Sigmoid colon (tissue), 7 donors: ENCODE measurements at places on chromosomes 11 and 22. TPM values are rescaled to one million over a fixed set of nuclear protein-coding genes. Genes with fewer than 3 reads are reported as not detected.
A peak's percentile ranks its signal among the peaks of the same experiment; 100 is the strongest.

DNA sequence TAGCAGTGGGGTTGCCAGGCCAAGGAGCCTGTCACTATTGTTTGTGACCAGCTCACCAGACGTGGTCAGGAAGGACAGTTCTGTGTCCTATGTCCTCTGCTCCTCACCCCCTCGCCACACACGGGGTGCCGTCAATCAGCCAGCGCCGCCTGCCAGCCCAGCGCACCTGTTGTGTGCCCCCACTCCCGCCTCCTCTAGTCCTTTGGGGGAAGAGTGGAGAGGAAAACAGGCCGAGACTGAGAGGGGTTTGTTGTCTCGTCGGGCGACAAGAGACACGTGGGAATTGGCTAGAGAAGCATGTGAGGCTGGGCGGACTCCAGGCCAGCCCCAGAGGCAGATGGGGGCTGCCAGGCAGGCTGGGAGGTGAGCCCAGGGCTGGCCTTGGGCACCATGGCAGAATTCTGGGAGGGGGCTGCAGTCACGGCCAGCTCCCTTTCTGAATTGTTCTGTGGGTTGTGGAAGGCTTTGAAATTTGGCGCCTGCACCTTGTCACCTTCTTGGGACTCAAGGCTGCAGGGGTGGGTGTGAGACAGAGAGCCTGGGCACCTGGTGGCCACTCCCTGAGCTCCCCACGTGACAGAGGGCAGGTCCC, 3.1 kb upstream of the KCNQ1OT1 start:
- peak; percentile 48 for DNase-seq

- DNase-seq: no peak
Observed at GRCh38 chr11:64875369-64876228, 2.8 kb downstream of the EHD1 start.

DNA sequence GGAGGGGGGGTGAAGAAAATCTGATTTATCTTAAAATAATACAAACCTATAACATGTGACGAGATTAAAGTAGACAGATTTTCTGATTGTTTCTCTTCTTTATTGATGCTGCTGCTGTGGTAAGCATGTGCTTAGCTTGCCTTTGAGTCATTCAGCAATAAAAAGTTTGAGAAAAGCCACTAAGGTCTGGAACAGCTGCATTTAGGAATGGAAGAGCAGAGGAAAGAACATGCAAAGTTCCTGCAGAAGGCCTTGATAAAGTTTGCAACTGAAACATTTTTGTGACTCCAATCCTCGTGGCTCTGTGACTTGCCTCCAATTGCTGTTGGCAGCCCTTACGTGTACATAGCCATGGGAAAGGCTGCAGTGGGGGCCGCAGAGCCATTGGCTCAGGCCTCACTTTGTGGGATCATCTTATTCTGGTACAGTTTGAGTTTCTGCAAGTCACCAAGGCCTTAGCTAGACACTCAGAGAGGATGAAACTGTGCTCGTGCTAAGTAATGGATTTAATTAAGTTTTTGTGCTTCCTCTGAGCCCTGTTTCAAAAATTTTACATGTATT, 370.2 kb downstream of the AASDHPPT start:
- DNase-seq: no peak

DNA sequence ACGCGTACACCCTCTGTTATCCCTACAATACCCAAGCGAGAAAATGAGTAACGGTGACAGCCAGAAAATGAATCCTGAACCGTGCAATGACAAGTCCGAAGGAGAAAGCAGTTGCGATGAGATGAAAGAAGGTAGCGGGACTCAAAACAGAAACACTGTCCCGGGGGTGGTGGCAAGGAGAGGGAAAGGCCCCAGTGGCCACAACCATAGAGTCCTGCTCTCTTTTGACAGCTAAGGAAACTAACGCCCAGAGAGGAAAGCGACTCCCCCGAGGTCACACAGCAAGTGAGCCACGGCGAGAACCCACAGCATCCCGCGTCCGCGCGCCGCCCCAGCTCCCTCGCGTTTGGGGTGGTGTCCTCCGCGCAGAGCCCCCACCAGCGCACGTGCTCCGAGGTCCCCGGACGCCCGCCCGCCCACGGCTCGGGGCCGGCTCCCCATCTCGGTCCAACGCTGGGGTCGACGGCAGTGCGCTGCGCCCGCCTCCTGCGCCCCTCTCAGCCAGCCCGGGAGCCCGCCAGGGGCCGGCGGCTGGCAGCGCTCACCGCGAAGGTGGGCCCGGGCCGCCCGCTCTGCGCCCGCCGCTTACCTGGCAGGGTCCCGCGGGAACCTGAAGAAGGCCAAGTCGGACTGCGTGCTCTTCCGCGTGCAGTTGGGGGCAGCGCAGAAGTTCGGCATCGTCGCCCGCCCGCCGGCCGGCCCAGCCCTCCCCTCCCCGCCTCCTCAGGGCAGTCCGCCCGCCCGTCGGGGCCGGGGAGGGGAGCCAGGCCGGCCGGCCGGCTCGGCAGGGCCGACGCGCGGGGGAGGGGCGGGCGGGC, 564 bp downstream of the THAP12 start:
- peak; percentile 64 for DNase-seq

DNA sequence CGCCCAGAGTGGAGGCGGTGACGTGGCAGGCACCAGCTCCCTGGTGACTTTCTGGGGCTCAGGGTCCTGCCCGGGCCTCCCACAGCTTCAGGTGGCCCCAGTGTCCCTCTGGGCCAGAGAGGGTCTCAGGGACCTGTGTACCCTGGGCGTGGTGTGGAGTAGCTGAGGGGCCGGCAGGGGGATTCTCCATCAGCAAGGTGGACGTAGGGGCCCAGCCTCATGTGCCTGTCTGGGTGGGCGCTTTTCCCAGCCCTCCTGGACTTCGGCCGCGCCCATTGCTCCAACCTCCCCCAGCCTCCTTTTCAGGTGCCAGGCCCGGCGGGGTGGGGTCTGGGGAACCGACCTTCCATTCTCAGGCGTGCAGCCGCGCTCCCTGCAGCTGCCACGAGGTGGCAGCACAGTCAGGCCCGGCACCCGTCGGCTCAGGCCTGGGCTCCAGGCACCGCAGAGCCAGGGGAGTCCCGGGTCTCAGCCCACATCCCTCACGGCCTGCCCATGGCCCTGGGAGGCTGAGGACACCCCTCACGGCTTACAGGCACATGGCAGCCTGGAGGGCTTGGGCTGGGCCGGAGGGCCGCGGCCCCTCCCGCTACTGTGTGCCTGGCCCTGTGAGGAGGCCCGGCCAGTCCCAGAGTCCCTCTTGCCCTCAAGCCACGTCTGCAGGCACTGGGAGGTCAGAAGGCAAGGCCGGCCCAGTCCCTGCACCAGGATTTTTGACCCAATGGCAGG, 19.9 kb upstream of the MUC5B start:
- peak; percentile 66 for DNase-seq

DNA sequence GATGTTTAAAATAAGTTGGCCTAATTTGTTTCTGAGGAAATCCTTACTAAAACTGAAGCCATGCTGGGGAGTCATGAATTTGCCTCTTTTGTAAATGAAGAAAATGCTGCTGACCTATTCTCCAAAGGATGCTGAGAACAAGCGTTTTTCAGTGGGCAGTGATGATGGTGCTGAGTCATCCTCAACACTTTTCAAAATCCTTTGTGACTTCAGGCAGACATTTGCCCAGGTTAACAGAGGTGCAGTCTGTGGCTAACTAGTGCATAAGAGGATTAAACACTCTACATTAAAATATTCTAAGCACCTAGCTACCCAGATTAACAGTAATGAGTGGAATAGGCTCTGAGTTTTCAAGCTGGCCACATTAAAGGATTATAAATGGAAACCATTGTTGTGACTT, 509.0 kb downstream of the DLG2 start:
- no peak for DNase-seq

APLNR gene
- total RNA-seq: 0.54 TPM

DNA sequence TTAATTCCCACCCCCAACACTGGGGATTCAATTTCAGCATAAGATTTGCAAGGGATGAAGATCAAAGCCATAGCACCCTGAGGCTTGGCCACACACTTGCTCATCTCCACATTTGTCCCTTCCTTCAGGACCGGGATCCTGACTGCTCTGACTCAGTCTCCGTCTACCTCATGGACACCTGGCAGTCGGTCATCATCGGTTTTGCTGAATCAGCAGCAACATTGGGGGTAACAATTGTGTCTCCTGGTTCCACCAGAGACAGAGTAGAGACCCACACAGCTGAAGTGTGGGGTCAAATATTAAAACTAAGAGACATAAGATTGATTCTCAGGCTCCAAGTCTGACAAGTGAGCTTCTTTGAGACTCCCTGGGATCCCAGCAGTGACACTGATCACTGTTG, 34.6 kb downstream of the GGTLC2 start:
- DNase-seq: no peak

OR51G1 gene
- total RNA-seq: not detected

GRCh38 chr11:96708219-96708878, 318.5 kb downstream of the JRKL start:
- no peak for DNase-seq

DNA sequence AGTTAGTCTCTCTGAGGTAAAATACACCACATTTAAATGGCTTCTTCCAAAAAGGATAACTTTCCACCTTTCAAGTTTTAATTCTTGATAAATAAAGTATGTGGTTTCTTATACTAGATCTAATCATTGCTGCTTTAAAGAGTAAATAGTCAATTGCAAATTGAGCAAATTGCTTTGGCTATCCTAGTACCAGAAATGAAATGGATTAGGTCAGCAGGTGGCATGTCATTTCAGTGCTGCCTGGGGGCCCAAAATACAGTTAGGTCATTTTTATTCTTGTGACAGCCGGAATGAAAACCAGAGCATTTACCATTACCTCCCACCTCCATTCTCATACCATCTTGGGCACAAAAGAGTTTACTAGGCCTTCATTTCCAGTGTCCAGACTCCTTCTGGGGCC, 70.2 kb downstream of the PHF21A start:
- no peak for DNase-seq

DNA sequence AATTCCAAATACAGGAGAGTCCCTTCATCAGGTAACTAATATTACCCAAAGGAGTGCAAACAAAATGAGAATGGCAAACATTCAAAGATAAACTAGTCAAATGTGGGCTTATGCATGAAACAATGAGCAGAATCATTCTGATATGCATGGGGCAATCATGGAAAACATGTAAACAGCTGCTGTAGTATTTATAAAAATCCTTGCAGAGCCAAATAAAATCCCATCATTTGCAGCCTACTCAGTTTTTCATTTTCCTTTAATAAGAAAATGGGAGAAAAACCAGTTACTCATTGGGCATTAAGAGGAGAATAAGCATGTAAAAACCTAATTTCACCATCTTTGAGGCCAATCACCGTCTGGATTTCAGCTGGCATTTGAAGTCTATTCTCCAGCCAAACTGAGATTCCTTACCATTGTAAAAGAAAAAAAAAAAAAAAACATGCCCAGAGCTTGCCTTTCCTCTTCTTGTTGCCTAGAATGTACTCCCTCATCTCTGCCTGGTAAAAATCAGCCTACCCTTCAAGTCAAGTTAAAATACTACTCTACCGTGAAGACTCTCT, 249.1 kb downstream of the TTC28 start:
- DNase-seq: no peak

RASGRP2 gene
- total RNA-seq: 27.2 TPM

DNA sequence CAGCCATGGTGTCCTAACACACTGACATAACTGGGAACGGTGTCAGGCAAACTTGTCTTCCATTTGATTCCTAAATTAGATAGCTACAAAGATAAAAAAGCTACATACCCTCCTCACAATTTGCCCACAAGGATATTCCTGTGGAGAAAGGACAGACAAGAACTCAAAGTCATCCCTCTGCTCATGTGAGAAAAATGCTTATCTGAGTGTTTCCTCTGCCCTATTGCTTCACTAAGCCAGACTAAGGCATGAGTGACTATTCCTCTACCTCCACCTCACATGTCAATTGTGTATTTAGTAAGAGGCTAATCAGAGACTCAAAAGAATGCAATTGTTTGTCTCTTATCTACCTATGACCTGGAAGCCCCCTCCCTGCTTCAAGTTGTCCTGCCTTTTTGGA, 247.7 kb downstream of the DDX10 start:
- no peak for DNase-seq

MUC2 gene
- total RNA-seq: 2.5 TPM

DNA sequence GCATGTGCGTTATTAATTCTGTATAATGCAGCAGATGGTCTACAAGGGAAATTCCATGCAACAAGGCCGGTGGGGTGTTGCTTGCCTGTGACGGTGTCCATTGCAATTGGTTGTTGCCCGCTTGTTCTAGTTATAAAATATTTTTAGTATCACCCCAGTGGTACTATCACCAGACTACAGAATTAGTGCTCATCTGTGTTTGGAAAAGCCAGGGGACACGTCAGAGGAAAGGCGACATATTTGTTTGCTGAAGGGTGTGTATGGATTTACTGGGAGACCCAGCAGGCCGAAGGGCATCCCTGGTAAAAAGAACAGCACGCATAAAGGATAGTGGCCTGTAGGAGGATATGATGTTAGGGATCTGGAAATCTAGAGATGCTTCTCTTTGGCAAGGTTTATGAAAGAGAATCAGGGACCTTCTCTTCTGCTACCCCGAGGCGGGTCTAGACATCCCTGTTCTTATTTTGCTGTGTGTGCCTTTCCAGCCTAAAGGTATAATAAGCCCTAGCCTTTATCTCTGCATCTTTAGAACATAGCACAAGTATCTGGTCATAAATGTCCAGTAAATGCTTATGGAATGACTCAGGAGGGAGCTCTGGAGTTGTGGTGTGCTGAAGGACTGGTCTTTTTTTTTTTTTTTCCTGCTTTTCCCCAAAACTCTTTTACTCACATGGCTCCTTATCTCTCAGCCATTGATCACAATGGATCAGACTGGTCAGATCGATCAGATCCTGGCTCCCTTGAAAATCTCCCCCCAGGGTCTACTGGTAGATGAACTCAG, 90.9 kb downstream of the LDLRAD3 start:
- no peak for DNase-seq
